ENCODE measurements at places on chromosomes 4 and X. TPM values are rescaled to one million over a fixed set of nuclear protein-coding genes. Genes with fewer than 3 reads are reported as not detected.

DNA sequence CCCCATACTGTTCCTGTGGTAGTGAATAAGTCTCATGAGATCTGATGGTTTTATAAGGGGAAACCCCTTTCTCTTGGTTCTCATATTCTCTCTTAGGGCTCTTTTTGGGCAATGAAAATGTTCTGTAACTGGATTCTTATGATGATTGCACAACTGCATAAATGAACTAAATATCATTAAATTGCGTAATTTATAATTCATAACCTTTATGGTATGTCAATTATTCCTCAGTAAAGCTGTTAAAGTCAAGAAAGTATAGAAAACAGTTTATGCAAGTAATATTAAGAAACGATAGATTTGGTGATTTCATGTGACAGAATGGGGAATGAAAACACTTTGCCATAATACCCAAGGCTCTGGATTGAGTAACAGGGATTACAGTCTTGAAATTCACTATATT is 33.5 kb upstream of the SPANXD start:
- DNase-seq: no peak
- no peaks in the 10 kb centered on the region for H3K27me3 ChIP-seq
- no peaks in the 10 kb centered on the region for H3K36me3 ChIP-seq
- no peak overlapping the region for H3K27ac ChIP-seq
- no peak overlapping the region for H3K4me3 ChIP-seq

- peak overlapping the region; percentile 46 for H3K4me3 ChIP-seq
- H3K27me3 ChIP-seq: peaks cover 5% of the 10 kb centered on the region
- H3K27ac ChIP-seq: no peak overlapping the region
These were observed 1.5 kb downstream of the GRID2 start for GRCh38 chr4:92305148-92305877.

Gene UCP1
- not detected for total RNA-seq

Gene TDO2
- 2.0 TPM for total RNA-seq

Gene CENPVL2
- not detected for total RNA-seq

Gene SUPT20HL1
- total RNA-seq: not detected

Gene EMD
- total RNA-seq: 35.0 TPM
